ENCODE measurements at places on chromosomes 7 and 10. TPM values are rescaled to one million over a fixed set of nuclear protein-coding genes. Genes with fewer than 3 reads are reported as not detected.

- no peak for DNase-seq
Observed at GRCh38 chr7:89477991-89478390, 676.3 kb upstream of the STEAP1 start.

GRCh38 chr7:33745934-33746333 lies 159.4 kb upstream of the BMPER start:
- no peak for DNase-seq

DNA sequence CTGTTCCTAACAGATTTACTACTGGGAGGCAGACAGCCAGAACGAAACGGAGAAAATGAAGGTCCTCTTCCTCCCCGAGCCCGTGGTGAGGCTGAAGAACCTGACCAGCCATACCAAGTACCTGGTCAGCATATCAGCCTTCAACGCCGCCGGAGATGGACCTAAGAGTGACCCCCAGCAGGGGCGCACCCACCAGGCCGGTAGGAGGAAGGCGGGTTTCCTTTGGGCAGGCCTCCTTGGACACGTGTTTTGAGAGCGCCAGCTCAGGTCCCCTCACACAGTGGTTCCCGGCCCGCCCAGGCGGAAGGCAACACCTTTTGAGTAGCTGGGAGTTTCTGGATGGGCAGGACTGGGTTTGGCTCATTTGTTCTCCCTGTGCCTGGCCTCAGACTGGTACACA lies 474.0 kb upstream of the FOXK1 start:
- no peak for DNase-seq

GRCh38 chr10:117617659-117618058 lies 75.1 kb downstream of the EMX2 start:
- DNase-seq, result no peak

- no peak for DNase-seq
Observed at GRCh38 chr7:96233528-96234154, 88.3 kb downstream of the SLC25A13 start.

GRCh38 chr10:122147663-122148062 lies 123.4 kb upstream of the BTBD16 start:
- DNase-seq, result no peak

GRCh38 chr7:107889992-107890391 lies 991 bp upstream of the DLD start:
- DNase-seq, result no peak

IGFBP3 gene
- 0.87 TPM for total RNA-seq

ADRA2A gene
- total RNA-seq, result 0.10 TPM

- DNase-seq, result peak; percentile 76
Observed at GRCh38 chr10:119103903-119104653, at the start of gene DENND10. TSS of gene DENND10 (plus strand) at chr10:119104113. CDS start at chr10:119104143, 30 bp downstream.

DNA sequence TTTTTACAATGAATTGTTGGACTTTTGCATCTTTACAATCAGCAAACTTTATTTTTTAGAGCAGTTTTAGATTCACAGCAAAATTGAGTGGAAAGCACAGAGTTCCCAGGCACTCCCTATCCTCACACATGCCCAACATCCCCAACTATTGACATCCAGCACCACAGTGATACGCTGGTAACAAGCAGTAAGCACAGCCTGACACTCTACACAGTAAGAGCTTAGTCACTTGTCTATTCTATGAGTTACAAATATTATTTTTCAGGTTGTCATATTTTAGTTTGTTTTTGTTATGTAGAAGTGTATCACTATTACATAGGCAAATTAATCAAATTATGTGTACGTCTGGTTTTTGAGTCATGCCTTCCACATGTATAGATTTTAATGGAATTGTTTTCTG lies 27.0 kb upstream of the GIMAP7 start:
- no peak for DNase-seq

- DNase-seq, result no peak
Observed at GRCh38 chr10:54833029-54833428, 32.0 kb upstream of the PCDH15 start.

DNA sequence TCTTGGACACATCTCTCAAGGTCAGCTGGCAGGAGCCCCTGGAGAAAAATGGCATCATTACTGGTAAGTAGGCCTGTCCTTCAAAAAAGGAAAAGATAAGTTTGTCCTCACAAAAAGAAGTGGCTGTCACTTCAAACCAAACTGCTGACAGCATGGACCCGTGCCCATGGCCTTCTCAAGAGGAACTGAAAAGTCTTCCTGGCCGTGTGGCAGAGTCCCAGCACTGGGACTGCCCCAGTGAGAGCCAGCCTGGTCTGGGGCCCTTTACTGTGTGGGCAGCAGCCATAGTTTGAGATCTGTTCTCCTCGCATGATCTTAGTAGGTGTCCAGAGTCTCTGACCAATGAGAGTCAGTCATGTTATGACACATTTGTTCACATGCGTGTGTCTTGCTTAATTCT lies 614.2 kb upstream of the FOXK1 start:
- DNase-seq, result no peak

DNA sequence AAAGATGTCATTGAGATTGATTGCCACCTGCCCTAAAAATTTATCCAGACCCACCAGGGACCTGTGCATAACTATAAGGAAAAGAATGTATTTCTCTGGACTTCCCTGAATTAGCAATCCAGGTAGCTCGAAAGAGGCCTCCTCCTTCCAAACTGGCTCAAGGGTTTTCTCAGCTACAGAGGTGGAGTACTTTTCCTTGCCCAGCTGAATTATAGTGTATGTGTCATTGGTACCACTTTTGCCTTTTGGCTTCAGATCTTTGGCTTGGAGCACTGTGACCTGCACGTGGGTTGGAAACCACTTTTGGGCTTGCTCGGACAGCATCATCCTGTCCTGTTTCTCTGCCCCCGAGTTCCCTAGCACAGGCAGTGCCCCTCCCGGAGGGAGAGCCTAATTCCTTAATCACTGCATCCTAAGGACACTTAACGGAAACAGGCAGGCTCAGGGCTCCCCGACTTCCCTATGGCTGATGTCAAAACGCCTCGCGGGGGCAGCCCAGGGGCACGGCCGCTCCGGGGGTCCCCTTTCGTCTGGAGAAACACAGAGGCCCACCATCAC lies 825 bp downstream of the RAB11FIP2 start:
- peak; percentile 13 for DNase-seq

MYOZ1 gene
- not detected for total RNA-seq

HTR5A gene
- total RNA-seq, result not detected

IFIT1B gene
- not detected for total RNA-seq

- no peak for DNase-seq
Observed at GRCh38 chr7:116593359-116594075, 68.7 kb downstream of the CAV1 start.

GRCh38 chr7:1466524-1467271 lies 7.4 kb upstream of the MICALL2 start:
- no peak for DNase-seq

GRCh38 chr10:69216577-69217118 lies 3.5 kb upstream of the HKDC1 start:
- no peak for DNase-seq

GRCh38 chr7:69295977-69296376 lies 302.3 kb upstream of the AUTS2 start:
- DNase-seq, result no peak

GRCh38 chr7:159088016-159088865 lies 56.4 kb downstream of the VIPR2 start:
- DNase-seq, result no peak

AMPH gene
- 0.15 TPM for total RNA-seq

DNA sequence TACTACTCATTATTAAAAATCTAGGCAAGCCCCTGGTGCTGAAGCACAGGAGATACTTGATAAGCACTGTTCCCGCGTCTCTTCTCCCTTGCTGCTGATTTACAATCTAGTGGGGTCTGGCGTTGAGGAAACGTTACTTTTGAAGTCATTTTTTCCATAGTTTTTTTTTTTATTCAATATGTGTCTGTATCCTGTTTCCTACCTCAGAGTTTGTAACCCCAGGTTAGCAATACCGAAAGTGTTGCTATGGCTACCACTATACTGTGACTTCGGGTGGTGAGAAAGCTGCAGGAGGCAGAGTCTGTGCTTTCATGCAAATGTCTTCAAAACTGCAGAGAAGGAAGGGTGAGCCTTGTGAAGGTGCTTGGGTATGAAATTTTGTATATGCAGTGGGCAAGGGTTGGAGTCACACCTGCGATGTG lies 458.8 kb upstream of the GHITM start:
- DNase-seq, result no peak

GRCh38 chr10:103789771-103790201 lies 65.6 kb downstream of the SH3PXD2A start:
- DNase-seq, result no peak

FBXL13 gene
- 0.84 TPM for total RNA-seq

- DNase-seq, result no peak
Observed at GRCh38 chr7:151124899-151125399, 38.7 kb downstream of the AGAP3 start.

GJD4 gene
- not detected for total RNA-seq

- no peak for DNase-seq
Observed at GRCh38 chr10:86391986-86392722, 25.6 kb upstream of the GRID1 start.

DNA sequence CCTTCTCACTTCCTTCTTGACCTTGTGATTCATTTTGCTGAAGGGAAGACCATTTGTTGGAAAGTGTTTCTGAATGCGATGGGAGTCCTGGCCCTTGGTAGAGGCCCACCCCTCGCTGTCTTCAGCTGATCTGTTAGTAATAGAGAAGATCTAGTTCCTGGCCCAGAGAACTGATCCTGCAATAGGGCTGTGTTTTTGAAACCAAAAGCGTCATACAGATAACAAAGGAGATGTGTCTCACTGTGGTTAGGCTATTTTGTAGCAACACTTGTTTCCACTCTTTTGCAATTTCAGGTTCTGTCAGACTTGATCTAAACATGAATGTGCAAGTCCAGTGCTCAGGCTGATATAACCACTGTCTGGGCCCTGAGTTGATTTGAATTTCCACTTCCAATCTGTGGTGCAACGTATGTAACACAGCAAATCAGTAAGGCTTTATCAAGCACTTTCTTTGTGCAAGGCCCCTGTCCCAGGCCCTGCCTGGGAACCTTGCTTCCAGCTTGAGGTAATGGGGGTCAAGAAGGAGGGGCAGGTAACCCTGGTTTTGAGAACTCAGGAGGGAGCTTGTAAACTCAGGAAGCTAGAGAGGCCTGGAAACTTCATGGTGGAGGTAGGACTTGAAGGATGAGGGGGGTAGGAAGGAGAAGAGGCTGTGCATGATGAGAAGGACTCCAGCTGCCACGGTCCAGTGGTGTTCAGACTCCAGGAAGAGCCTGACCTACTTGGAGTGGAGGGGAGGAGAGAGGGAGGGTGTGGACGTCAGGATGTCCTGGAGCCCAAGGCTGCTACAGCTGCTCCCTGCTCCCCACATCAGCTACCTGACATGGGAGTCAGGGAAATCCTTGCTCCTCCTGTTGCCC lies 42.2 kb upstream of the SRGN start:
- no peak for DNase-seq

AASS gene
- total RNA-seq, result 0.83 TPM

- no peak for DNase-seq
Observed at GRCh38 chr7:139495580-139496125, 12.2 kb upstream of the KLRG2 start.

DNA sequence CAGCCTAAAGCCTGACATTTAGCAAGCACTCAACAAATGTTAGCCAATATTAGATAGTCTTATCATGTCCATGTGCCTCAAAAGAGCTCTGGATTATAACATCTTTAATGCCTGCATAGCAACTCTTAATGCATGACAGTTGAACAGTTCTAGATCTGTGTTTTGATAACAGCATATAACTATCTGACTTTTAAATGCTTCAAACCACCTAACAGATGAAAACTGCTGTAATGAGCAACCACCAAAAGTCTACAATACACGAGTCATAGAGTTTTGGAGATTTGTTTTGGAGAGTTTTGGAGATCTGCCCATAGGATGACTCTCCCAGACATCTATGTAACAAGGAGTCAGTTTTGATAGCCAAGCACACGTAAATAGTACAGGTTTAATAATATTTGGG lies 227.3 kb downstream of the TWIST1 start:
- DNase-seq, result no peak

DNA sequence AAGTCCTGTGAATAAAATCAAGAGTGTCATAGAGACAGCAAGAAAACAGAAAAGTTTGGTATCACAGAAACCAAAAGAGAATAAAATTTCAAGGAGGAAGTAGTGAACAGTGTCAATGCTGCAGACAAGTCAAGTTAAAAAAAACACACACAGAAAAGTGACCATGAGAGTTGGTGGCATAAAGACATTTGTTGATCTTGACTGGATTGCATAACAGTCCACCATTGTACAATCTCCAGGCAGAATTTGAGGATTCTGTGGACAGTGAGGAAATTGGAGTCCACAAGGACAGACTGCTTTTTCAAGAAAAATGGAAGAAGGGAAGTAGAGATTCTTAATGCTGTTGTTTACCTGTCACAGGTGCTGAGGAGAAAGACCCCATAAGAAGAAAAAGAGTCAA lies 412.5 kb downstream of the PLXDC2 start:
- DNase-seq, result no peak

GRCh38 chr10:129404091-129404490 lies 63.0 kb upstream of the MGMT start:
- no peak for DNase-seq

DNA sequence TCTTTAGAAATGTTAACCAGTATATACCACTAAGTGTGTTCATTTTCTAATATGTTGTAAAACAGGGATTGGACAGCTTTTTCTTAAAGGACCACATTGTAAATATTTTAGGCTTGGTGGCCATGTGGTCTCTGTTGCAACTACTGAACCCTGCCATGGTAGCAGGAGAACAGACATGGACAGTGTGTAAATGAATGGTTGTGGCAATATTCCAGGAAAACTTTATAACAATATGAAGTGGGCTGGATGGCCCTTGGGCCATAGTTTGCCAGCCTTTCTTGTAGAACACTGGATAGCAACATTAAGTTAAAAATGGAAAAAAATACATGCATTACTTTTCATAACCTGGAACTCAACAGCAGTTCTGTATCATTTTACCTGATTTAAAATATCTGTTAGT lies 61.0 kb downstream of the SND1 start:
- DNase-seq, result no peak

DNA sequence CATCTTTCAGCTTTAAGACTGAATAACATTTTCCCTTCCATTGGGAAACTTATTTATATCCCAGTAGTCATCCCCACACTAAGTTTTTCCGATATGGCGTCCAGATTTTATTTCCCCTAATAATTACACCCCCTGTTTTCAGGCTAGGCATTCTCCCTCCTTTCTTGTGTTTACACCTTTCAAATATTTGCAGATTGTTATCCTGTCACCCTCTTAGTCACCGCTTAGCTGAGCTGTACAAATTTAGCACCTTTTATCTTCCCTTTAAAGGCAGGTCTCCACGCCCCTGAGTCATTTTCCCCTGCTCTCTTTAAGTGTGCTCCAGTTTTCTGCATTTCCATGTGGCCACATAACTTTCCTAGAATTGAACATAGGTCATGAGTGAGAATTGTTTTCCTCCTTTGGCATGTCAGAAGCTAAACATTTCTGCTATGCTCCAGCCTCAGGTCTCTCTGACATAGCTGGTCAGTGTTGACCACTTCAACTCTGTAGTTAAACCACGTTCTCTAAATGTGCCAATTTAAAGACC lies 47.4 kb downstream of the LRRC4 start:
- DNase-seq, result no peak
